ENCODE measurements at places on chromosomes 11 and 22.

GRCh38 chr11:107929611-107930200 is 1.5 kb downstream of the RAB39A start:
- peak; percentile 19 for DNase-seq

DNA sequence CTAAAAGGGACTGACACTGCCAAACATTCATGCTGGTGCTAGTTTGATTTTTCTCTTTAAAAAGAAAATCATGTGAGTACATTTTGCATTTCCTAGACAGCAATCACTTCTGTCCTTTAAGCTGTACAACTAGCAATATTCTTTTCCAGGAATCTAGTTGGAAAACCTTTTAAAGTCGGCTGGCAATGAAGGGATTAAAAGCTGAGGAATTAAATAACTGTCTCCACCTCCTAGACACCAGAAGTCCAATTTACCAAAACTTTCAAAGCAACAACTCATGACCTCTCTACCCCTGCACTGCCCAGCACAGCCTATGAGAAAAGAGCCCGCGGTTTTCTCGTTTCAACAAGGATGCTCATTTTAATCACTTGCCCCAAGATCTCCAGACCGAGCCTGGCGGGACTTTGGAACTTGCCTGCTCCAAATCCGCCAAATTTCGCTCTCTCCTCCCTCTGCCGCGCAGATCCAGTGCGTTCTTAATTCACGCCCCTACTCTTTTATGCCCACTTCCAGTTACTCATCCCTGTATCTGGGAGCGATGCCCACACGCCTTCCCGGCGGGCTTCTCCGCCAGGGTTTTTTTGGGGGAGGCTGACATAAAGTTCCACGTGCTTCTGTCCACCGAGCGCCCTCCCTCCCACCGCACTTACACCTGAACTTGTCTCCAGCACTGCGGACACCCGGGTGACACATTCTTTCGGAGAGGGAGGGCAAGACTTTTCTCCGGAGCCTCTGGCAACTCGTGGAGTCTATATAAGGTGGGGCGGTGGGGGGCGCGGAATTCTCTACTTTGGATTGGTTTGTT is 2.5 kb downstream of the MPPED2 start:
- DNase-seq: no peak

DNA sequence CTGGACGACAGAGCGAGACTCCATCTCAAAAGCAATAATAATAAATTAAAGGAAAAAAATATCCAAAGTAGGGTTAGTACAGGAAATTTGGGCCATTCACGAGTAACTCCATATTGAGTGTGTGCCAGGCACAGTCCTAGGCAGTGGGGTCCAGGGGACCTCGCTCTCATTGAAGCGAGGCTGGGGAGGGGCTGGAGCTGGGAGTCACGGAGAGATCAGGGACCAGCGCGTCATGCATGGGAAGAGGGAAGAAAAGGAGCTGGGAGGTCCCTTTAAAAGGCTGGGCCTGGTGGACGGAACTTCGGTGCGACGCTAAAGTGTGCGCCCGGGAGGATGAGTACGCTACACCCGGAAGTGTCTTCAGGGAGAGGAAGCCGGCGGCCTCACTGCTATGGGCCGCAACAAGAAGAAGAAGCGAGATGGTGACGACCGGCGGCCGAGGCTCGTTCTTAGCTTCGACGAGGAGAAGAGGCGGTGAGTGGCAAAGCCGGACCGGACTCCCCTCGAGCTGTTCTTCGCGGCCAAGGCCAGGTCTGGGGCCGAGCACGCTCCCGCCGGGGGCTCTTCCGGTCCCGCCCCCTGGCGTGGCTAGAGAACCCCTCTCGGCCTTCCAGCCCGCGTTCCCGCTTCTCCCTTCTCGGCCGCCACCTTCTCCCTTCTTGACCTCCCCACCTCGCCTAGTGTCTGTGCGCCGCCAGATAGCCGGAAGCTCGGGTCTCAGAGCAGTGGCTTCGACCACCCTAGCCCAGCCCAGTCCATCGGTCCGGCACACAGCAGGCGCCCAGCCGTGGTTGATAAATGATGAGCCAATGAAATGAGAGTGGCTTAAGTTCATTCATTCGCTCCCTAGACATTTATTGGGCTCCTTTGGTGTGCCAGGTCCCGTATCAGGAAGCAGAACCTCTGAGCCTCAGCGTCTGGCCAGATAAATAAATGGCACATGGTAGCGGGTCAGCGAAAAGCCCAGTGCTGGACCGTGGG is at the start of gene NOL12:
Gene NOL12, plus strand, starts transcription at position 342 of the 981 bp plus-strand sequence. Its CDS starts 50 bp downstream, at position 392.
- peak; percentile 80 for DNase-seq

- no peak for DNase-seq
These were observed 11.8 kb upstream of the DSCAML1 start for GRCh38 chr11:117808784-117809183.

- DNase-seq: no peak
These were observed 103.1 kb downstream of the PDE2A start for GRCh38 chr11:72570893-72571661.

Data from stimulated activated CD4-positive, alpha-beta T cell treated with anti-CD3 and anti-CD28 coated beads, Interleukin-2, amount 100 ng/mL, for 24 hours (primary cell).